ENCODE measurements at places on chromosomes 6 and 20.

GRCh38 chr6:131951576-131952230, 531 bp upstream of the CCN2 start:
- DNase-seq = no peak

GRCh38 chr6:89799756-89800155, 19.8 kb downstream of the MDN1 start:
- DNase-seq = no peak

DNA sequence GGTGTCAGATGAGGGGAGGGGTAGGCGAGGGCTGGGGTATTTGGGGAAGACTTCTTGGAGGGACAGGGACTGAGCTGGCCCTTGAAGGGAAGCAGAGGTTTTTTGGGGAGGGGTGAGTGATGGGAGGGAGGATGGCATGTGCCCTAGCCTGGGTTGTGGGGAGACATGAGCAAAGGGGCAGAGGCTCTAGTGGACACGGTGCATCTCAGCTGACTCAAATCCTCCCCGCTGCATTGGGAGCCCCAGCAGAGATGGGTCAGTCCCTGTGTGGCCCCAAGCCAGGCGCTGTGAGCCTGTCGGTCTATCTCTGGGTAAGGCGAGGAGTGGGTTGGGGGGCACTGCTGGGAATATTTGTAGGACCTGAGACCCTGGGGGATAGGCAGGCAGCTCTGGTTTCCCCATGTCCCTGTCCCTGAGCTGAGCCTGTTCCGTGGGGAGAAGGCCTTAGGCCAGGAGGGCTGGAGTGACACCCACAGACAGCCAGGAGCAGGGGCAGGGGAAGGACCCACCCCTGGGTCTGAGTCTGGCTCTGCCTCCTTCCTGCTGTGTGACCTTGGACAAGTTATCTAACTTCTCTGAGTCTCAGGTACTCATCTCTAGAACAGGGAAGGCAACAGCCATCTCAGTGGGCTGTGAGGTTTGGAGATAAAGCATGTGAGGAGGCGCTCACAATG, 36.0 kb downstream of the SPDEF start:
- DNase-seq = no peak

GRCh38 chr20:21500599-21500998, 13.3 kb downstream of the NKX2-2 start:
- no peak for DNase-seq

GRCh38 chr6:152750694-152751093, at the start of gene VIP:
Gene VIP (plus strand): TSS chr6:152750797. CDS start chr6:152752178, 1,381 bp downstream.
- peak; percentile 62 for DNase-seq

GRCh38 chr6:107932580-107932979, 25.4 kb downstream of the SEC63 start:
- DNase-seq = no peak

- no peak for DNase-seq
These were observed 49.8 kb upstream of the THEMIS start for GRCh38 chr6:127950566-127951145.

- no peak for DNase-seq
These were observed 216.6 kb upstream of the UFL1 start for GRCh38 chr6:96304997-96305396.

GRCh38 chr20:25053255-25054031, 4.5 kb downstream of the ACSS1 start:
- no peak for DNase-seq

DNA sequence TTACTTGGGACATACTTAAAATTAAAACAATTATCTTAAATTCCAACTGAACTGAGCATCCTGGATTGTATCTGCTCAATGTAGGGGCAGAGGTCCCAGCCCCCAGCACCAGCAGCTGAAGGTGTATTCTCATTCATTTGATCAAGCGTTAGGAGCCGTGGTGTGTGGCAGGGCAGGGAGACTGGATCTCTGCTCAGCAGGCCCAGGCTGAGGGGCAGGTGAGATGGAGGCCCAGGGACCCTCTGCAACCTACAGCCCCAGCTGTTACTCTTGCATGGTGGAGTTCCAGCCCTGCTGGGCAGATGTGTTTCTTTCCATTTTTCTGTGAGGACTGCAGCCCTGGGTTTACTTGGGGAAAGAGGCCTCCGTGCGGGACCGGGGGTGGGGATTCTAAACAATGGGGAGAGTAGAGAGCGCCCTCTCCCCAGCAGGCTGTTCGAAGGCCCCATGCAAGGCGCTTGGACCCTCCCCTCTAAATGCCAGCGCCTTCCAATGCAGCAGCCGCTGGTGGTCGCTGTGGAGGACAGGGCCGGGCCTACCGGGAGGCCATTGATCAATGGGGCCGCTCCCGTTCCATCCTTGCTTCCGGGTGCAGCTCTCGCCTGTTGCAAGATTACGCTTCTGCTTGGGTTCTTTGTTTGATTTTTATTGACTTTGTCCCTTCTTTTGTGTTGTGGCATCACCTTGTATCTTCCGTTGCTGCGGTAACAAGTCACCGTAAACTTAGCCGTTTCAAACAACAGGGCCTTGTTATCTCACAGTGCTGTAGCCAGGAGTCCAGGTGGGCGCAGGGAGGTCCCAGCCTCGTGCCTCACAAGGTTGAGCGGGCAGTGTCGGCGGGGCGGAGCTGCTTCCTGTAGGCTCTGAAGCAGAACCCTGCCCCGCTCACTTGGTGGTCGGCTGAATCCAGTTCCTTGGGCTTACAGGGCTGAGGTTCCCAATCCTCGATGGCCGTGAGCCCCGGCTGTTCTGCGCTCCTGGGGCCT, 134.8 kb upstream of the PHACTR3 start:
- no peak for DNase-seq

Data from neuronal stem cell (in vitro differentiated cells).